ENCODE measurements at places on chromosomes 12 and 14. TPM values are rescaled to one million over a fixed set of nuclear protein-coding genes. Genes with fewer than 3 reads are reported as not detected.

- DNase-seq, result peak; percentile 75
Measured at GRCh38 chr14:67487937-67488893, at the start of gene TMEM229B. Gene TMEM229B, minus strand, starts transcription at chr14:67488721. Its CDS starts 14,798 bp downstream, at chr14:67473923.

DNA sequence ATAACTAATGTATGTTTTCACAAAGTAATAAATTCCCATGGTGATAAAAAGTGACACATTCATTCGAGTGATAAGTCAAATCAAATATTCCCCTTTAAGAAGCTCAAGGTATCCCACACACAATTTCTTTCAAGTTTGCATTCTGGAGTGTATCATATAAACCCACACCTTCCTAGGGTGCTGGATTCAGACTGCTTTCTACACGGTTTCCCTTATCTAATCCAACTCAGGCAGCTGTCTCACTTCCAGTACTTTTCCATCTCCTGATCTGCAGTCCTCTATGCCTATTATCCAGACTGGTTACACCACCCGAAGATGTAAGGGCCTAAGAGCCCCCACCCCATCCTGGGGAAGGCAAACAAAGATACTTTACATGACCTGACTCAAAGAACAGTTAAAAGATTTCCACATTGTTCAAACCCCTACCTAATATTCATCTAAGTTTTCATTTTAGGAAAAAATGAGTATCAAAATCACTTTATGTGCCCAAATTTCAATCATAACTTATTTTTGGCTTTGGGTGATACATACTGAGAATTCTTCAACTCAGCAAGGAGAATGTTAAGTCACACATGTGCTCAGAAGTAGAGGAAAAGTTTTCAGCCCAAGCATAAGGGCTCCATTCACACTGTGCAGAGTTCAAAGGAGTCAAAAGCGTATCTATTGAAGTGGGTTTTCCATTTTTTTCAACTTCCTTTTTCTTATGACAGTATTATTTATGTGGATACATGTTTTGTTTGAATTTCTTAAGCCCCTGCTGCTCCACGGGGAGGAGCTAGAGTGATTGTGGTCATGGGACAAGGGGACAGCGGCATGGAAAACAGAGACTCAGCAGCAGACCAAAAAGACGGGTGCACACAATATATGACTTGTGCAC, 41.8 kb downstream of the CORO1C start:
- DNase-seq, result peak; percentile 80

DNA sequence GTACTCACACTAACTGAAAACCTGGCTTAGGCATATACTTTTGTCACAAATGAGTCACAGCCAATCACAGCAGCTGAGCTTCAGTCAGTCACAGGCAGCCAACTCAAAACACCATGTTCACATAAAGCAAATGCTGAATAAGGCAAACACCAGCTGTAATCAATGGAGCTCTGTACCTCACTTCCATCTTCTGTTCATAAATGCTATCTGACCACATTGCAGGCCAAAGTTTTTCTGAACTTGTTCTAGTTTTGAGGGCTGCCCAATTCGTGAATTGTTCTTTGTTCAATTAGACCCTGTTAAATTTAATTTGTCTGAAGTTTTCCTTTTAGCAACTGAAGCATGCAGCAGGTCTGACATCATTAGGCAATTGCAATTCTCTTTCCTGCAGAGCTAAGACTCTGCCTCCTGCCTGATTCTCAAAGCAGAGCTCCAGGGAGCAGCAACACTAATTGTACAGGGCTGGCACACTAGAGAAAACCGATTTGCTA, 129.9 kb downstream of the WIF1 start:
- peak; percentile 39 for DNase-seq

The YARS2 gene
- 48.1 TPM for total RNA-seq

All from HT1080 (cell line).